DMS79 treated with DMSO at 0.1 percent for 48 hours (cell line): ENCODE measurements at places on chromosomes 7 and 10.

GRCh38 chr7:55409482-55410225, 44.5 kb downstream of the LANCL2 start:
- peak; percentile 89 for DNase-seq

GRCh38 chr7:133349101-133349500, 96.2 kb downstream of the EXOC4 start:
- no peak for DNase-seq

DNA sequence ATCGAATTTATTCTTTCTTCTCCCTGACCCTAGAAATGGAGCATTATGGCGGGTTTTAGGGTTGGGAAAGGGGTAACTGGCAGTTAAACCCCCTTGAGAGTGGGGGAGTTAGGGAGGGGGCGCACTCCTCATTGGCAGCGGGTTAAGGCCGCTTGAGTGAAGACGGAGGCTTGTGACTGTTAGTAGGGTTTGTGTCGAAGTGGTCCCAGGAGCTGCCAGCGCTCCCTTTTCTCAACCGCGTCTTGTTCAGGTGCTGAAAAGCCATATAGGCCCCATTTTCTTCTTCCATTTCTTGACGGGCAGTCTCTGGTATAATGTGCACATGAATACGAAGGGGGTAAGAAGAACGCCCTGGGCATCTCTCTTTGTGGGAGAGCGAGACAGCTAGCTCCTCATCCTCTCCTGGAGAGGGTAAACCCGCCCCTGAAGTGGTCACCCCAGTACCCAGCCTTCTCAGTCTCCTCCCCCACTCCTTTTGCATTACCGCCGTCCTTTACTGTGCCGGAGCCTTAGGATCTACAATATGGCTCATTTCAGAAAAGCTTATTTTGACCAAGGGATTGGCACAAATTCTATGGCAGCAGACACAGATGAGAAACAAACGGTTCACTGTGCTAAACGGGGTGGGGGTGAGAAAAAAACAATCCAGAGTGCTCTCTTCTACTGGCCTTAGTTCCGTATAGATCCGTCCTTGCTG, 836 bp downstream of the KMT2E start:
- peak; percentile 74 for DNase-seq

DNA sequence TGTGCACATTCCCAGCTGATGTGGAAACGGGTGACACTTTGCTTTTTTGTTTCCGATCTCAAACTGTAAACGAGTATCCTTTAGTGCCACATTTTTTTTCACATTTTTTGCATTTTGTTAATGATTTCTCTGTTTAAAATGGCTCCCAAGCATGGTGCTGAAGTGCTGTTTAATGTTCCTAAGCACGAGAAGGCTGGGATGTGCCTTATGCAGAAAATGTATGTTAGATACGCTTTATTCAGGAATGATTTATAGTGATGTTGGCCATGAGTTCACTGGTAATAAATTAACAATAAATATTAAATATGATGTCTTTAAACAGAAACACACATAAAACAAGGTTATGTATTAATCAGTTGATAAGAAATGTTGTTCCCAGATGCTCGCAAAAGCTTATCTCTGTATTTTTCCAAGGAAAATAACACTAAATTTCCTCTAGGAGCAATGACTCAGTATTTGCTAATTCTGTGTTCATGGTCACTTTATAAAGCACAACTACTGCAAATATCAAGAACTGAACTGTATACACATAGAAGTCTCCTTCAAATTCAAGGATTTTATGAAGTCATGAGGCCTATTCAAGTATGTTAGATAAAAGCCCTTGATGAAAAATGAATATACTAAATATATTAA, 305.9 kb upstream of the SMIM30 start:
- no peak for DNase-seq

GRCh38 chr7:105178928-105179541, 165.0 kb downstream of the KMT2E start:
- no peak for DNase-seq

GRCh38 chr7:139822855-139823254, 6.2 kb upstream of the TBXAS1 start:
- DNase-seq, result no peak

DNA sequence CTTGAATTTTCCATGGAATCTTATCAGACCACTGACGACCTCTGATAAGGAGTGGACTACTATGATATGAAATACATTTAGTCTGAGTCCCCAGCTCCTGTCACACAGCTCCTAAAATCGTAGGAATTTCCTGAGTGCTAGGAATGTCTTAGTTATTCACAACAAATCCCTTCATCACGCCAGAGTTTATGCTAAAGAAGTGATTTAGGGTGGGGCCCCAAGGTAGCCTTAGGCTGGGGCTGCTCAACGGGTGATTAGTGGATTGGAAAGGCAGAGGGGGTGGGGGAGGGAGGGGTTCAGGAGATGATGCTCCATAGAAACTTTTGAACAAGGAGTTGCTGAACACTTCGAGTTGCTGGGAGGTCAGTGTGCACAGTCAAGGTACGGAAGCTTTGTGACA, 7.0 kb upstream of the TET1 start:
- no peak for DNase-seq

DNA sequence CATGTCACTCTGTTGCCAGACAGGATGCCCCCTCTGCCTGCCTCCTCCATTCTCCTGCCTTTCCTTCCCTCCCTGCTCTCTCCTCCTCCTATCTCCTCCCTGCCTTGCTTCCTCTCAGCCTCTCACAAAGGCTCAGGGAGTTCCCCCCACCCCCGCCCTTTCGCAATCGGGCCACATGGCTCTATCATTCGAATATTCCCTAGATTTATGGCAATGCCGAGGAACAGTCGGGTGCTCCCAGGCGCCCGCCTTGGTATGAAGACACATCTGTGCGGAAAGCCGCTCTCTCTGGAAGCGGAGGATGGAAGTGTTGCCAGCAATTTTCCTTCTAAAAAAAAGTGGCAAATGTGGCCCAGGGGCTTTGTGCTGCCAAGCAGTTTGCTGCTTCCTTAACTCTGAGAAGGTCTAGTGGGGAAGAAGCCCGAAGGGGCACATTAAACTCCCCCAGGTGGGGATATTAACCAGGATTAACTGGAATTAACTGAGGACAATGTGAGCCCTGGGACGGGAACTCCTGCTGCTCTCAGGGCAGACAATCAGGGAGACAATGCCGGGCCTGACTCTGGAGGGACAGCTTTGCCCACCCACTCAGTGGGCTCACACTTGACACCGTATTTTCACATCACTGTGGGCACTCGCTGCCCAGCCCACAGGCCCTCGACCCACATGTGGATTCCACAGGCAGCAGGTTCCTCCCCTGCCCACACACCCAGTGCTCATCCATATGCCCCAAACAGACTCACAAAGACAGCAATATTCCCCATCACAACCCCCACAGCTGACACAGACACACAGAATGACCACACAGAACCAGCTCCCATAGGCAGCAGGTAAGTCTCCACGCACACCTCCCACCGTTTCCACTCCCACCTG, 88.4 kb upstream of the SMNDC1 start:
- DNase-seq, result no peak
